ENCODE measurements at places on chromosomes 12 and 14.

DNA sequence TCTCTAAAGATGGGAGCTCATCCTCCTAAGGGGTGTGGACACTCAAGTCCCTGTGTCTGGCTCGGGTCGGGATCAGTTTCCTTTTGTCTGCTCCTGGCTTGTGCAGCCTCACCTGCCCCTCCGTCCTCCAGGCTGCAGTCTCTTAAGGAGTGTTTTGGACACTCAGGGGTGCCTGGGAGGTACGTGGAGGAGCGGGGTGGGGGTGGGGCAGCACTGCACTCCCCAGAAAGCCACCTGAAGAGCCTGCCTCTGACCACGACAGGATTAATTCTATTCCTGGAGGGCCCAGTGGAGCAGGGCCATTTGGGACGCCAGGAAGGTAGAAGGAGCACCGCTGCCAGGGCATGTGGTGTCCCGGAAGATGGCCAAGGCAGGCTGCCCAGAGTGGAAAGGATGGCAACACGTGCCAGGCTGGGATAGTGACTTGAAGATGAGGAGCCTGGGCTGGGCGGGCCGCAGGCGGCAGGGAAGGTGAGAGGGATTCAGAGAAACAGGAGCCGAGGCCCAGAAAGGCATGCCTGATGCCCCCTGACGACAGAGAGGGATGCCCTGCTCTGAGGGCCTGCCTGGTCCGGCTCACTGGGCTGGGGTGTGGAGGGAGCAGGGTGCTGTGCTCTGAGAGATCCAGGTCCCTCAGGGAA is 14.8 kb upstream of the LRTM2 start:
- DNase-seq = no peak

DNA sequence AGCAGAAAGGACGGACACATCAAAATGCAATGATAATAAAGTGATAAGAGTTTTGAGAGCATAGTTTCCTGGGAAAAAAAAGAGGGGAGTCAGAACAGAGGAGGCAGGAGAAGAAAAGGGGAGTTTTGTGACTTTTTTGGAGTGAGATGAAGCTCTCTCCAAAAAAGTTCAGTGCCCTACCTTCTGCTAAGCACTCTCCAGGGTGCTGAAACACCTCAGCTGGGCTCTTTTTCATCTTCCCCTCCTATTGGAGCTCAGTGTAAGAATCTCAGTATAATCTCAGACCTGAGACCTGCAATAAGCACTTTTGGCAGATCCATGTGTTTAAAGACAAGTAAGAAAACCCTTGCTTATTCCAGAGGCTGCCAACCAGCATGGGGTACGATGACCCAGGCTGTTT is 58.9 kb upstream of the SRRM4 start:
- DNase-seq = no peak

DNA sequence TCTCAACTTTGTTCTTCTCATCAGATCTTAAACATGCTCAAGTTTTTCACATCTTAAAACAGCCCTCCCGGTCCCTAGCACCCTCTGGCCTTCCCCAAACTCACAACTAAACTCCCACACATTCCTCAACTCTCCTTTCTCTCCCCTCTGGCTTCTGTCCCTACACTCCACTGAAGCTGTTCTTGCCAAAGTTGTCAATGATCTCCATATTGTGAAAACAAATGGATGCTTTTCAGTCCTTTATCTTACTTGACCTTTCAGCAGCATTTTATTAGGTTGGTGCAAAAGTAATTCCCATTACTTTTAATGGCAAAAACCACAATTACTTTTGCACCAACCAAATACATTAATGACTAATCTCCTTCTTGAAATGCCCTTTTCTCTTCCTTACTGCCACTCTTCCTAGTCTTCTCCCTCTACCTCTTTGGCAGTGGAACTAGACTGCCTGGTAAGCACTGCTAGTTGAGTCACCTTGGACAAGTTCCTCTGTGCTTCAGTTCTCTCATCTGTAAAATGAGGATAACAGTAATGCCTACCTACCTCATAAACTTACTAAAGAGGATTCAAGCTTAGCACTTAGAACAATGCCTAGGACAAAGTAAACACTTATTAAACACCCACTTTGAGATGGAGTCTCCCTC is 16.0 kb downstream of the CERS5 start:
- DNase-seq = no peak

DNA sequence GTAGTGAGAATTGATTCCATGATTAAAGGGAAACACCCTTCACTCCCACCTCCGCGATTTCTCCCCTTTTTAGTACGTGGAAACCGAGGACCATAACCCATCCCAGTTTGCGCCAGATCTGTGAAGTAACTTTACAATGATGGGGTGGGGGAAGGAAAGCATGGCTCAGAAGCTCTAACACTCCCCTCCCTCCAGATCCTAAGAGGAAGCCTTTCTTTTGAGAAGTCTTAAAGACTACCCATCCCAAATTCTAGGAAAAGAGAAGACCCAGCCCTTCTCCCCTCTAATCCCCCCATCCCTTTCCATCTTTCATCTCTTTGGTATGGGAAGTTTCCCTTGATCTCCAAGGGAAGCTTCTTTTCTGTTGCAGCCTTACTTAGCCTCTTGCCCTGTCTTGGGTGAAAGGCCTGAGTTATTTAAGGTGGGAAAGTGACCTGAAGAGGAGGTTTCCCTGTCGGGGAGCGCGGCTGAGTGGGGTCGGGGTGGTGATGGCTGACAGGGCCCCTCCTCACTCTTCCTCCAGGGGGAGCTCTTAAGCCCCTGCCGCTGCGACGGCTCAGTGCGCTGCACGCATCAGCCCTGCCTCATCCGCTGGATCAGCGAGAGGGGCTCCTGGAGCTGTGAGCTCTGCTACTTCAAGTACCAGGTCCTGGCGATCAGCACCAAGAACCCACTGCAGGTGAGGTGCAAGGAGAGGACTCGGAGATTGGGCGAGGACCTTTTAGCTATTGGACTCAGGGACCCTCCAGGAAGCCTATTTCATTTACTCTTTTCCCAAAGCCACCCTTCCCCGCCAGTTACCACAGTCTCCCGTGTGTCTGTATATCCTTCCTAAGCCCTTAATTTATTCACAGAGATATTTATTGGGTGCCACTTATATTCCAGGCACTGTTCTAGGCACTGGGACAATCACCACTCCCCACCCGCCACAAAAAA is 1.8 kb downstream of the MARCHF9 start:
- DNase-seq = peak; percentile 59

GRCh38 chr12:6145564-6145963 is 21.1 kb upstream of the VWF start:
- DNase-seq = no peak

DNA sequence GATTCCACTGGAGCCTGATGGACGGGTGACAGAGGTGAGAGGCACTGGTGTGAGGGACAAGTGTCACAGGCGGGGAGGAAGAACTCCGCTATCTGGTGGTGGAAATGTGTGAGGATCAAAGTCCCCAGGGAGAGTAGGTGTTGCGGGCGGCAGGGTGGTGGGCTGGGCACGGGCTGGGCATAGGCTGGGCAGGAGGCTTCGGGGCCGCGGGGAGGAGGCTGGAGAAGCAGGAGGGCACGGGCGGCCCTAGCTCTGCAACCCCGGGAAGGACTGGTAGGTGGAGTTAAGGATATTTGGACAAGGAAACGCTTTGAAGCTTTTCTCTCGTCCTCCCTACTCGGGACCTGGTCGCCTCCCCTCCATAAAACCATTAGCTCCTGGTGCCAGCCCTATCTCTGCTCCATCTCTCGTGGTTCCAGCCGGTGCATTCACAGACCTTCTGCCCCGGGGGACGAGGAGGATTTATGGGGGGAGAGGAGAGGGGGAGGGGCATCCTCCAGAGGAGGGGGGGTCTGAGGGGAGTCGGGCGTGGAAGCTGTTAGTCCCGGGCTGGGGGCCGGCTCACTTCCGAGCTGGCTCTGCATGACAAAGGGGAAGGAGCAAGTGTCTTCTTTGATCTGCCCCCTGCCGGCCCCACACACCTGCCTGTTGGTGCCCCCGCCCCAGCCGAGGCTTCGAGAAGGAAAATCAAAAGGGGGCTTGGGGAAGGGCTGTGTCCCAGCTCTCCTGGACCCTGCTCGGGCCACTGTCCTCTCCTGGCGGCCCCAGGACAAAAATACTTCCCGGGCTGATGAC is 504 bp downstream of the WNT5B start:
- no peak for DNase-seq

DNA sequence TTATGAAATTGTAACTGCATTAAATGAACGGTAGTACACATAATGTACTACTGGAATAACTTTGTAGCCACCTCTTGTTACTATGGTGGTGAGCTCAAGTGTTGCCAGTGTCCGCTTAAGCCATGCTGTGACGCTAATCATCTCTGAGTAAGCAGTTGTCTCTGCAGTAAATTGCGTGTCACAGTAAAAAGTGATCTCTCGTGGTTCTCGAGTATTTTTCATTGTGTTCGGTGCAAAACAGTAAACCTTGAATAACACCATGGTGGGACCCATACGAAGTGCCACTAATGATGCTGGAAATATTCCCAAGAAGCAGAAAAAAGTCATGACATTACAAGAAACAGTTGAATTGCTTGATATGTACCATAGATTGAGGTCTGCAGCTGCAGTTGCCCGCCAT is 524.8 kb downstream of the SOX5 start:
- DNase-seq = no peak

DNA sequence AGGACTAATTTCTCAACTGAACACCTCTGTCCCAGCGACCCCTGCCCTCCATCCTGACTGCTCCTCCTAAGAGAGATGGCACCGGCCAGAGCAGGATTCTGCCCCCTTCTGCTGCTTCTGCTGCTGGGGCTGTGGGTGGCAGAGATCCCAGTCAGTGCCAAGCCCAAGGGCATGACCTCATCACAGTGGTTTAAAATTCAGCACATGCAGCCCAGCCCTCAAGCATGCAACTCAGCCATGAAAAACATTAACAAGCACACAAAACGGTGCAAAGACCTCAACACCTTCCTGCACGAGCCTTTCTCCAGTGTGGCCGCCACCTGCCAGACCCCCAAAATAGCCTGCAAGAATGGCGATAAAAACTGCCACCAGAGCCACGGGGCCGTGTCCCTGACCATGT is 756 bp downstream of the RNASE7 start:
- no peak for DNase-seq

- no peak for DNase-seq
Observed at GRCh38 chr12:105321125-105321524, 9.4 kb upstream of the C12orf75 start.

DNA sequence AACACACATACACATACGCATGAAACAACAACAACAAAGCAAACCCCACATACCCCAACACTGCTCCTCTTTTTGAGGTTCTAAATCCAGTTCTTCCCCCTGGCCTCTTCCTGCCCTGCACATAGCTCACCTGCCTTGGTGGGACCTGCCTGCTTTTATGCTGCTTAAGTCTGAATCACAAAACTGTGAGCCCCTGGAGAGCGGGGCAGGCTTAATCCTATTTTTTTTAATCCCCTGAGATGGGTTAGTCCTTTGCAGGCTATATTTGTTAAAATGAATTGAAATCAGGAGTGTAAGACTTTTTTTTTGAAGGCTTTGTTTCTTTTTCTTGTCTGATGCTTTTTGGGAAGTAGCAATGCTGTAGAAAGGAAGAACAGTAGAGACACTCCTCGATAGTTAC is 84.6 kb upstream of the MAX start:
- DNase-seq = no peak

DNA sequence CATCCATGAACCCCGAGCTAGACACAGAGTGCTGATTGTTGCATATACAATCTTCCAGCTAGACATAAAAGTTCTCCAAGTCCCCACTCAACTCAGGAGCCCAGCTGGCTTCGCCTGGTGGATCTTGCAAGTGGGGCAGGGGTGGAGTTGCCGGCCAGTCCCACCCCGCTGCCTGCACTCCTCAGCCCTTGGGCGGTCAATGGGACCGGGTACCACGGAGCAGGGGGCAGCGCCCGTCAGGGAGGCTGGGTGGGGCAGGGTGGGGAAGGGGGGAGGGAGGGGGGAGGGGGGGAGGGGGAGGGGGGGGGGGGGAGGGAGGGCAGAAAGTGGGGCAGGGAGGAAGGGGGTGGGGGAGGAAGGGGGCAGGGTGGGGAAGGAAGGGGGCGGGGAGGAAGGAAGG is 63.0 kb downstream of the CCDC60 start:
- DNase-seq = no peak

- no peak for DNase-seq
Observed at GRCh38 chr12:12899530-12900380, 8.4 kb downstream of the GPRC5A start.

DNA sequence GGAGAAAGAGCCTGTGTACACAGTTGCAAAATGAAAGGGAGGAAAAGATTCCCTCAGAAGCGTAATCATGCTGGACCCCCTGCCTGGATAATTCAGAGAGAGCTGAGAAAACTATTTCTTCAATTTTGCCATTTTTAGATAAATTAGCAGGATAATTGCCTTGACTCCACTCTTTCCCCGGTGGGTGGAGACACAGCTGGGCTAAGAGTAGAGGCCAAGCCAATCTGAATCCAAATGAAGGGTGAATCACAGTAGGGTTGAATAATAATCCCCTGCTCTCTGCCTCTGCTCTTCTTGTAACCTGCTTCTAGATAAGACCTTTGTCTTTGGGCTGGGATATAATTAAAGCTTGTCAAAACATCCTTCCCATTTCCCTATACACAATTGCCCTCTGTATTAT is 150.1 kb downstream of the CAPZA3 start:
- DNase-seq = no peak

DNA sequence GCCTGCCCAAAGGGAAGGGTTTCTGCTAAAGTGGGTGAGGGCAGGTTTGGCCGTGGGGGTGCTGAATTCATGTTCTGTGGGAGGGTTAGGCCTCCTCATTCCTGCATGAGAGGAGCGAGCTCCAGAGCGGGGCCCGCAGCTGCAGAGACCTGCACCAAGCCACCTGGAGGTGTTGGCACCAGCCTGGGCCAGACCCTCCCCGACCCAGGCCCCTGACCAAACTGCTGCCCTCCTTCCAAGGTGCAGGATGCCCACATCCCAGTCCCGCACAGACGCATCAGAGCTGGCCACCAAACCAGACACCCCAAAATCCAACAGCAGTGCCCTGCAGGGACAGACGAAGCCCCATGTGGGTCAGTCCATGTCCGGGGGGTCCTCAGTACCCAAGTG is 10.6 kb downstream of the ADSS1 start:
- DNase-seq = no peak

DNA sequence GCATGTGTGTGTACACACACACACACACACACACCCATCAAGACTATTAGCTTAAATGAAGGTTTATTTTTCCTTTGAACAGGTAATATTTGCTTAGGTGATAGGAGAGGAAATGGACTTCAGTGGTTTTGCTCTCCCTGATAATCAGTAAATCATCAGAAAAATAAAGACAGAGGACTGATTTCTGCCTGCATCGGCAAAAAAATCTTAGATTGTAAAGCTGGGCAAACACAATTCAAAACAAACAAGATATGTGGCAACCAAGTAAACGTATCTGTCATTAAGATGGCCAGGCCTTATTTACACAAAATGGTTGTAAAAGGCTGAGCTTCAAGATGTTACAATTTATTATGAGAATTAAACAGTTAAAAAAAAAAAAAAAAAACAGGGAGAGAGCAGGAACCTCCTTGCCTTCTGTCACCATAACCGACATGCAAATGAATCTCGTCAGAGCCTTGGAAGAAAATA is 31.3 kb downstream of the PRKD1 start:
- no peak for DNase-seq

GRCh38 chr14:69711065-69711464 is 55.9 kb upstream of the SRSF5 start:
- no peak for DNase-seq

GRCh38 chr12:20800160-20800559 is 10.3 kb upstream of the SLCO1B3 start:
- no peak for DNase-seq

- DNase-seq = no peak
Observed at GRCh38 chr12:109991586-109991985, 4.6 kb downstream of the GIT2 start.

Data from activated naive CD4-positive, alpha-beta T cell (primary cell).